Cardiac fibroblast (primary cell): ENCODE measurements at places on chromosomes 2 and 18.
A peak's percentile ranks its signal among the peaks of the same experiment; 100 is the strongest.

GRCh38 chr18:78914249-78914935 lies 65.2 kb upstream of the SALL3 start:
- DNase-seq = no peak

DNA sequence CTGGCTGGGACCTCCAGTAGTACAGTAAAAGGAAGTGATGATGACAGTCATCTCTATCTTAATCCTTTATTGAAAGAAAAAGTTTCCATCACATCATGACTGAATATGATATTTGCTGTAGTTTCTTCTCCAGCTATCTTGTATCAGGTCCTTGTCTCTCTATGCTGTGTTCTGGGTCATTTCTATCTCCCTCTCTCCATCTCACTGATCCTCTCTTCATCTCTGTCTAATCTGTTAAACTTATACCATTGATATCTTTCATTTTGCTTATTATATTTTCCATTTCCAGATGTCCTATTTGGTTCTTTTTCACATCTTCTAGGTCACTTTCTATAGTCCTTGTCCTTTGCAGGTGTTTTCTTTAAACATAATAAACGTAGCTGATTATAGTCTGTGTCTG lies 12.3 kb downstream of the CYS1 start:
- DNase-seq = no peak

GRCh38 chr2:40034801-40035200 lies 255.7 kb upstream of the THUMPD2 start:
- no peak for DNase-seq

DNA sequence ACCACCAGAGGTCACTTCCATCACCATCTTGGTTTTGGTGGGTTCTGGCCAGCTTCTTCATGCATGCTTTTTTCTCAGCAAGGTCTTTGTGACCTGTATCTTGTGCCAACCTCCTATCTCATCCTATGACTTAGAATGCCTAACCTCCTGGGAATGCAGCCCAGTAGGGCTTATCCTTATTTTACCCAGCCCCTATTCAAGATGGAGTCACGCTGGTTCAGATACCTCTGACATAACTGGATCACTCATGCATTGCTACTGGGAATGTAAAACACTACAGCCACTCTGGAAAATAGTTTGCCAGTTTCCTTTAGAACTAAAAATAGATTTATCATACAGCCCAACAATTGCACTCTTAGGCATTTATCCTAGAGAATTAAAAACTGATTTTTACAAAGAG lies 219.2 kb downstream of the IRS1 start:
- DNase-seq = no peak

- DNase-seq = peak; percentile 4
Observed at GRCh38 chr2:114034742-114035141, 144.9 kb downstream of the ACTR3 start.

- no peak for DNase-seq
Observed at GRCh38 chr2:167504061-167504460, 615.8 kb downstream of the XIRP2 start.

DNA sequence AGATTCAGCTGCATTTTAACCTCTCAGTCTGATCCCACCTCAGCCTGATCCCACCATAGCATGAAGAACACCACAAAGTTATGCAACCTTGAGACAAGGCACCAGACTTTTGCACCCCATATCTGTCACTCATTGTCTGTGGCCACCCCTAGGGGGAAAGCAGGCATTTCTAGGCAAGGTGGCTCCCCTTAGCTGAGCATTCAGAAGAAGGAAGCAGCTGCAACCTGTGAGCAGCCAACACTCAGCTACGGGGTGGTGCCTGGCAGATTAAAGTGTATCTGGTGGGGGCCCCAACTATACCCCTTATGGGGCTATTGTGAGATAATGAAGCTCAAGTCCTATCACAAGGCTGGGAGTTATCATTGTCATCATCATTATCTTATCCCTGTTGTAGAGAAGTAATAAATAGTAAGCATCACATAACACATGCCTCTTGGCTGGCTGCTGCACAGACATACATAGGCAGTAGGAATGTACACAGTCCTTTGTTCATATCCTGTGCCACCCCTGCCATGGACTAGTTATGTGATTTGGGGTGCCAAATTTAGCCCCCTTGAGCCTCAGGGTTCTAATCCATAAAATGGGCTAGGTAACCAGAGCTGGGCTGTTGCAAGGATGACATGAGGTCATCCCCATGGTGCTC lies 20.6 kb upstream of the TMEM163 start:
- DNase-seq = no peak

- DNase-seq = no peak
Observed at GRCh38 chr2:25177211-25177611, 8.8 kb upstream of the POMC start.

DNA sequence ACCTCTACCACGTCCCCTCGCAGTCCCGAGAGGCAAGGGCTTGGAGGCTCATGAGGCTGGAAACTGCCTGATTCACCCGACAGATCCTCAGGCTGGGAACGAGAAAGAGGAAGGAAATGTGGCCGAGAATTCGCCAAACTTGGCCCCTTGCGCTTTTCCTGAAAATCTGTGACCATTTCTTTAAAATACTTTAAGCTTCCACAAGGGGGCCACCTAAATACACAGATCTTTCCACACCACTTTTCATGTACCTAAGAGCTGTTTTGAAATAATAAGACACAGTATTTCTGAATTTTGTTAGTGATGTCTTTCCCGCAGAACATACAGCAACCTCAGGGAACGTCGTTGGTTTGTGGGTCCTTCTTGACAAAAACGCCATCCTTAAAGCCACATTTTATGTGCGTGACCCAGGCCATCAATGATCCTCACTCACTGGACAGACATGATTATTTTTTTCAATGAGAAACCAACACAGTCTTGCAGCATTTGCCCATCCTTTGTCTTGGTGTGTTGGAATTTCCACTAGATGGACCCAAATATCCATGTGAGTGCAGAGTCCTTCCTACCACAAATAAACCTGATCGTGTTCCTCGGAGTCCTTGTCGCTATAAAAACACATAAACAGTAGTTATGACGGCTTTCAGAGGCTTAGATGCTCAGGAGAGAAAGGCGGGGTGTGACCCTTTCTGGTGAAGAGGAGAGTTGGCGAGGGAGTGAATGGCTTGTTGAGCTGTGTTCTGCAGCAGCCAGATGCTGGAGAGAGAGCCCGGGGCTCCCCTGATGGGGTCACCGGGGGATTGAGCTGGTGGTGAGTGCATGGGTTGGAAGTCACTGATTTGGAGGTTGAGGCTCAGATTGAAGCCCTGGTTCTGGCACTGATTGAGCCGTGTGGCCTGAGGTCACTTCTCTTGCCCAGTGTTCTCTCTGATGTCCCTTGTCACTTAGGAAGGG lies 25.0 kb downstream of the DCDC2C start:
- peak; percentile 63 for DNase-seq

DNA sequence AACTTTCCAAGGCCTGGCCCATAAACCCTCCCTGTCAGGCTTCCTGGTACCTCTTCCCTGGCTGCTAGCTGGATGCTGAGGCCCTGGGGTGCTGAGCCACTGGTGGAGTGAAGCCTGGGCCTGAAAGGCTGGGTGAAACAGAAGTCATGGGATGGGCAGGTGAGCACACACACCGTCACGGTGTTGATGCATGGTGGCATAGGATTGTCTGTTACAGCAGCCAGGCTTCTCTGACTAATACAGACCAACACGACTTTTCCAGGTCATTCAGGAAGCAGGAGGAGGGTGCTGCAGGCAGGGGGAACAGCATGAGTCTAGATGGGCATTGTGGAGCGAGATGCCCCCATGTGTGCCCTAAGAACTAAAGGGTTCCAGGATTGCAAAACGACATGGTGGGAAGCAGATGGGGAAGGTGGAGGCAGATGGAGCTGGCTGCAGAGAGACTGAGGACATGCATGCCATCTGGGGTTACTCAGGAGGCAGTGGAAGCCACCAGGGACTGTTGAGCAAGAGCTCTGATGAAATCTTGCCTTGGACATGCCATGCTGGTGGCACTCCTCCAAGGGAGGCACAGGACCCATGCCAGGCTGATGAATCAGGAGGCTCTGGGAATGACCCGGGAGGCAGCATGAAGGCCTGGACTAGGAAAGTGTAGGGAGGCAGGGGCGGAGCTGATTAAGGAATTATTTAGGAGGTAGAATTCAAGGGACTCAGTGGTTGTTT lies 480.9 kb downstream of the TSN start:
- peak; percentile 88 for DNase-seq

DNA sequence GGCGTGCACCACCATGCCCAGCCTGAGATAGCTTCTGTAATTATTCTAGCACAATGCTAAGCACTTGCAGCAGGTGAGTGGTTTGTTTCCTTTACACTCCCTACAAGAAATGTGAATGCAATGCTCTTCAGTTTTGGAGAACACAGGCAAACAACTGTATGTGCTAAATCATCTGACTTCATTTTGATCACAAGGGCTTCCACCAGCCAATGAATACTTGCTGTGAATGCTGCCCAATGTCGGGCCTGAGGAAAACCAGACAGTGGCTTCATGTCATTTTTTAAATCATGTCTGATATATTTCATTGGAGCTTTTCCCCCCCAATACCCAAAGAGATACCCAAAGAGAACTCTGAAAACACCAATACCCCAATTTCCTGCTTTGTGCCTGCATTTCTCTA lies 155.6 kb upstream of the XPO1 start:
- no peak for DNase-seq

GRCh38 chr2:108919571-108920373 lies 69.2 kb downstream of the EDAR start:
- no peak for DNase-seq

DNA sequence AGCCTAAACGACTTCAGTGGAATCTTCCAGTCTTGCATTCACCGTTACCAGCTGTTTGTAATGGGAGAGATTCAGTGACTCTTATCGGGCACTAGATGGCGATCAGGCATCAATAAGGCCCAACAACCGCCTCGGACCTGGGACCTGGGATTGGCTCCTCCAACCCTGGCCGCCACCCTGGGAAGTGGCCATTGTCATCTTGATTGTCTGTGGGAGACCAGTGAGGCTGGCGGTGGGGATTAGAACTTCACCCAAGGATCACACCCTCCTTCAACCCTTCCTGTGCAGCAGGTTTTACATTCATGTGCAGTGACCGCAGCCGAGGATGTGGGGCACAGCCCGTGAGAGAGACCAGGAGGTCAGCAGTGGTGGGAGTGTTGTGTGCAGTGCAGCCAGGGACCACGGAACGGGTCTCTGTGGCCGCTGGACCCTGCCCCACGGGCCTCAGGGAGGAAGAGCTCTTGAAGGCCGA lies 85.3 kb downstream of the SPP2 start:
- DNase-seq = peak; percentile 80

DNA sequence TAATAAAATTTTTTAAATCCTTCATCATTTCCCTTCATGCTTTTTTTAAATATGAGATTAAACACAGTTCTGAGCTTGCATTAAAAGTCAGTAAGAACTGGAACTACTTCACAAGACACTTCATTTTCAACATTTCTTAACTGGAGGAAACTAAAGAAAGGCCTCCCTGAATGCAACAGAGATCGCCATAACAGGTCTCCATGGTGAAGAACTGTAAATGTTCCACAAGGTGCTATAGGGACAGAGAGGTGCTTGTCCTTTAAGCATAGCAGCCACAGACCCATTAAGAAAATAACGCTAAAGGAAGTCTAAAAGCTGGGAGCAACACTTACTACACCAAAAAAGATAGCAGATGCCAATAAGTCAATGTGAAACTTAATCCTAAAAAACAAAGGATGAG lies 8.5 kb downstream of the STAM2 start:
- no peak for DNase-seq

- DNase-seq = no peak
Observed at GRCh38 chr18:37694516-37694915, 128.9 kb upstream of the CELF4 start.

- no peak for DNase-seq
Observed at GRCh38 chr18:57998461-57998860, 45.6 kb upstream of the NEDD4L start.

DNA sequence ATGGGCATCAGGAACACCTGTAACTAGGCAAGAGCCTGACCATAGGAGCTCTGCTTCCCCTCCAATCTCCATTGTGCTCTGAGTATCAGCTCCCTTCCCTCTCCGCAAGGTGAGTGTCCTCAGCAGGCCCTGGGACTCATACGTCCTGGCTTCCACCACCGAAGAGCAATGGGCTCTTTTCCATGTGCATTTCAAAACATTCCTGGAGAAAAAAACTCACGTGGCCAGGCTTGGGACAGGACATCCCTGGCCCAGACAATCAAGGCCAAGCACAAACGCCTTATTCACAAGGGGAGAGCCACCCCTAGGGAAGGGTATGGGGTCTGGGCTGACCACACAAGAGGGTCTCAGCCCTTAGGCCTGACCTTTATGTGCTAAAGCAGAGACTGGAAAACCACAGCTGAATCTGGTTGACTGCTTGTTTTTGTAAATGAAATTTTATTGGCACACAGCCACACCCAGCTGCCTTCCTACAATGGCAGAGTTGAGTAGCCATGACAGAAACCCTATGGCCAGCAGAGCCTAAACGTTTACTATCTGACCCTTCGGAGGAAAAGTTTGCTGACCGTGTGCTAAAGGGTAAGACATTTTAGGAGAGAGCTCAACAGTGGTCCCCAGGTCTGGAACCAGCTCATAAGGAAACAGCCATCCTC lies 175.7 kb upstream of the ARL4C start:
- no peak for DNase-seq

DNA sequence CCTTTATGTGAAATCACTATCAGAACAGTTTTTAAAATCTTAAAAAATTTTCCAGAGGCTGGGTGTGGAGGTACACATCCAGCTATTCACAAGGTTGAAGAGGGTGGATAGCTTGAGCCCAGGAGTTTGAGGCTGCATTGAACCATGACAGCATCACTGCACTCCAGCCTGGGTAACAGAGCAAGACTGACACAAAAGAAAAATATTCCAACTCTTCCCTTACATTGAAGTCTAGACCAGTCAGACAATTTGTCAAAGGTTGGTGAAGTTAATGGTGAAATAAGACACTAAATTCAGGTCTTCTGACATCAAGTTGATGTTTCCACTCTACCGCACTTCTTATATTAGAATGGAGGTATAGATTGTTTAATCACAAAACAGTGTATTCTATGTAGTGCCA lies 52.8 kb downstream of the HYCC2 start:
- DNase-seq = no peak

GRCh38 chr18:55398858-55399257 lies 189.1 kb downstream of the TCF4 start:
- no peak for DNase-seq

DNA sequence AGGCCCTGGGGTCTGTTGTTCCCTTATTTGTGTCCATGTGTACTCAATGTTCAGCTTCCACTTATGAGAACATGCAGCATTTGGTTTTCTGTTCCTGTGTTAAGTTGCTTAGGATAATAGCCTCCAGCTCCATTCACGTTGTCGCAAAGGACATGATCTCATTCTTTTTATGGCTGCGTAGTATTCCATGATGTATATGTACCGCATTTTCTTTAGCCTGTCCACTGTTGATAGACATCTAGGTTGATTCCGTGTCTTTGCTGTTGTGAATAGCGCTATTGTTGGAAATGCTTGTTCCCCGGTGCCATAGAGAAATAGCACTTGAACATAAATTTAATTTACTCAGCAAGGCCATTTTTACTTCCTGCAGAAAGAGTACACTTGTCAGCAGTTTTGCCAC lies 51.3 kb upstream of the EPAS1 start:
- no peak for DNase-seq
